ENCODE measurements at places on chromosomes 7 and 10. TPM values are rescaled to one million over a fixed set of nuclear protein-coding genes. Genes with fewer than 3 reads are reported as not detected.

CALHM3 gene
- not detected for total RNA-seq

EGFR gene
- 47.8 TPM for total RNA-seq

C10orf143 gene
- 0.13 TPM for total RNA-seq

JCAD gene
- total RNA-seq = 8.0 TPM

SLC26A5 gene
- not detected for total RNA-seq

CPA2 gene
- not detected for total RNA-seq

CSTF2T gene
- 15.4 TPM for total RNA-seq

TCF7L2 gene
- 3.7 TPM for total RNA-seq

TLL2 gene
- total RNA-seq = 0.13 TPM

ST8SIA6 gene
- total RNA-seq = not detected

PNLIPRP2 gene
- not detected for total RNA-seq

NUP205 gene
- 38.8 TPM for total RNA-seq

HSPA12A gene
- 25.8 TPM for total RNA-seq

TMEM243 gene
- 26.4 TPM for total RNA-seq

ADARB2 gene
- total RNA-seq = not detected

GNAT3 gene
- total RNA-seq = not detected

CALML5 gene
- total RNA-seq = not detected

TEX36 gene
- total RNA-seq = not detected

SLC13A1 gene
- not detected for total RNA-seq

Measured in smooth muscle cell of the pulmonary artery (primary cell).